ENCODE measurements at places on chromosomes 11 and 22.

GRCh38 chr11:15327786-15328231 lies 213.1 kb downstream of the INSC start:
- peak; percentile 2 for DNase-seq

DNA sequence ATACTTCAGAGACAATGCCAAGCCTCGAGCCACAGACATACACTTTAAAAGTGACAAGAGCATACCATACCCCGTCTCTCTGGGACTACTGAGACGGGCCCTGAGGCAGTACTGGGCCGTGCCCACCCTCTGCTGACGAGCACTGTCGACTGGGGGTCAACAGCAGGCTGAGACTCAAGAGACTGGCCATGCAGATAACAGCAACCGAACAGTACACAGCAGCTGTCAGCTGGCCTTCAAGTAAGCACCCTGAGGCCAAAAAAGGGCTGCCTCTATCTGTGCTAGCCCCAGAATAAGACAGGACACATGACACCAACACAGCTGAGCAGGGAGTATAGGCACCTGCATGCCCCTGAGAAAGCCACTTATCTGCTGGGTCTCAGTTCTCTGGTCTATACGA lies 18.9 kb upstream of the TMEM121B start:
- DNase-seq, result no peak

- no peak for DNase-seq
Measured at GRCh38 chr11:94030059-94030458, 8.9 kb downstream of the HEPHL1 start.

GRCh38 chr11:131099746-131100145 lies 183.5 kb upstream of the SNX19 start:
- no peak for DNase-seq

DNA sequence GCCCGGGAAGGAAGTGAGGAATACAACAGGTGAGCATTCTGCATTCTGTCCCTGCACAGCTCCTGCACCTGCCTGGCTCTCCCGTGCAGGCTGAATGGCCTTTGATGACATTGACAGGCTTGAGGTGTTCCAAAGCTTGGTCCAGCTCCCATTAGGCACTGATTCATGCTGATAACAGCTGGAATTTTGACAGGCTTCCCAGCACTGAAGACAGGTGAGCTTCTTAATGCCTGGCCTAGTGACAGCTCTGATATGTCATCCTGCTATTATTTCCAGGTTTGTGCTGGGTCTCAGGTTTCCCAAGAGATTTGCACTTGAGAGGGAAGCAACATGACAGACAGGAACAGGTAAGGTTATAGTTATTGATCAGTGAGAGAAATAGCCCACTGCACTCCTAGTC lies 58.0 kb upstream of the MTNR1B start:
- no peak for DNase-seq

- DNase-seq, result peak; percentile 42
Measured at GRCh38 chr11:74453373-74453975, 13.9 kb downstream of the KCNE3 start.

DNA sequence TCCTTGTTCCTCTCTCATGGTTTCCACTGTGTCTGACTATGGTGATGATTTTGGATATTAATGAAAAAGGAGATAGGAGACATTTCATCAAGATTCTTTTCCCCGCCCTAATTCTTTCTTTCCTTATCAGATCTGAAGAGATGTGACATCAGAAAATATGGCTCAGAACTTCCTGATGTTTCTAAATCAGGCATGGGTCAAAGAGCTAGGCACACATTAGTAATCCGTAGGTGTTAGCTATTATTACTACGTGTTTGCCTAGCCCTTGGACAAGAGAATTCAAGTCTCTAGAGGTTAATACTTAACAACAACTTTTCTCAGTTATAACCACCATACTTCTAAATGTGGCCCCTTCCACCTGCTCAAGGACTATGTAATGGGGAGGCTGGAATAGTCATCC lies 5.8 kb downstream of the JOSD1 start:
- no peak for DNase-seq

DNA sequence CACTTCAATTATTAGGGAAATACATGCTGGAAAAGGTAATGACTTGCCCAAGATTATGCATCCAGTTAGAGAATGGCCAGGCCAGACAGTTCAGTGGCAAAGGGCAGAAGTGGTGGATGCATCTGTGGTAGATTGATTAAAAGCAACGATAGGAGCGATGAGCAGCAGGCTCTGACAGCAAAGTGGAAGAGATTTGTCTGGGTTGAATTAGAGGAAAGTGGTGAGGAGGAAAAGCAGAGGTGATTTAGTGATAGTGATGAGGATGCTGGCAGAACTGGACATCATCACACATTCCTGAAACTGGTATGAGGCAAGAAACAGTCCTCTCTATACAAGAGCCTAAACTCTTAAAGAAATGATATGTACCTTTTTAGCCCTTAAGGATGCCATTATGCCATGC lies 12.5 kb downstream of the HSD17B12 start:
- DNase-seq, result no peak

DNA sequence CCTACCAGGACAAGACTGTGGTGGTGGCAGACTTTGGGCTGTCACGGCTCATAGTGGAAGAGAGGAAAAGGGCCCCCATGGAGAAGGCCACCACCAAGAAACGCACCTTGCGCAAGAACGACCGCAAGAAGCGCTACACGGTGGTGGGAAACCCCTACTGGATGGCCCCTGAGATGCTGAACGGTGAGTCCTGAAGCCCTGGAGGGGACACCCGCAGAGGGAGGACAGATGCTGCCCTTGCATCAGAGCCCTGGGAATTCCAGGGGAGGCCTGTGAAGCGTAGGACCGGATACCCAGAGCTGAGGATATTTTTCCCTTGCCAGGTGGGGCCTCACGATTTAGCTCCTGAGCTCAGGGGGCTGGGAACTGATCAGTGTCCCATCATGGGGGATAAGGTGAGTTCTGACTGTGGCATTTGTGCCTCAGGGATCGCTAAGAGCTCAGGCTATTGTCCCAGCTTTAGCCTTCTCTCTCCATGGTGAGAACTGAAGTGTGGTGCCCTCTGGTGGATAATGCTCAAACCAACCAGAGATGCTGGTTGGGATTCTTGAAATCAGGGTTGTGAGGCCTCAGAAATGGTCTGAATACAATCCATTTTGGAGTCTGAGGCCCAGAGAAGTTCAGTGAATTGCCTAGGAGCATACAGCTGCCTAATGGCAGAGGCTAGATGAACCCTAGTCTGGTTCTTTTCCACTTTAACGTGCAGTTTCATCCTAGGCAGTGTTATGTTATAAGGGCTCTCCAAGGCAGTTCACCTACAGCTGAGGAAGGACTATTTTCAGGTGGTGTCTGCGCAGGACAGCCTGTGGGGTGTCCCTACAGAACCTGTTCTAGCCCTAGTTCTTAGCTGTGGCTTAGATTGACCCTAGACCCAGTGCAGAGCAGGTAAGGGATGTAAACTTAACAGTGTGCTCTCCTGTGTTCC lies 19.5 kb downstream of the PIK3IP1 start:
- no peak for DNase-seq

- no peak for DNase-seq
Measured at GRCh38 chr11:15795378-15795777, 561.0 kb downstream of the SOX6 start.

DNA sequence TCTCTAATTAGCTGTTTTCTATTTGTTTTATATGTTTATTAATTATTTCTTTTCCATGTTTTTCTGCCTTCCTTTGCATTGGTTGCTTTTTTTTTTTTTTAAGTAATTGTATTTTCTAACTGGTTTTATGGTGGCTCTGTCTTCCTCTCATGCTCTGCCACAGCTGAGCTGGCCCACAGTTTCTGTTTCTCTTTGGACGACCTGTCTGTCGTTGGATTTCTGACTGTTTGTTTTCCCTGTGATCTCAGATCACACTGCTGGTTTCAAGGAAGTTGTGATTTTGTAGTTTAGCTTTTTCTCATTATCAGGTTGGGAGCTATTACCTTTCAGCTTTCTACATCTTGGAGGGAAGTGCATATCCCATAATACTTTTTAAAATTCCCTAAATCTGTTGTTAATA lies 15.9 kb upstream of the OR6M1 start:
- DNase-seq, result no peak

DNA sequence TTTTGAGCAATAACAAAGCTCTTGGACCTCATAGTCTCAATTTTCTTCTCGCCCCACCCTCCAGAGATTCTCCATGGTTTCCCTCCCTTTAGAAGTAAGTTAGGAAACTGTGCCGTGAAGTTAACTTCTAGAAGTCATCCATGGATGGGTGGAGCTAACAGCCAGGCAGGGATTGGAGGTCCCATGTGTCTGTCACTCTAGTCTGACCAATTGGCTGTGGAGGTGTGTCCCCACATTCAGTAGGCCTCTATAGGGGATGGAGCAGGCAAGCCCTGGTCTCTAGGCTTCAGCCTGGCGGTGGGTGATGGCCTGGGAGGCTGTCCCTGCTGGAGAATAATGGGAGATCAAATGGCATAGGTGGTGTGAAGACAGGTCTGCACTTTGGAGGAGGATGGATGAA lies 50.7 kb downstream of the TP53I11 start:
- no peak for DNase-seq

- DNase-seq, result no peak
Measured at GRCh38 chr11:45208135-45208534, 61.7 kb downstream of the PRDM11 start.

DNA sequence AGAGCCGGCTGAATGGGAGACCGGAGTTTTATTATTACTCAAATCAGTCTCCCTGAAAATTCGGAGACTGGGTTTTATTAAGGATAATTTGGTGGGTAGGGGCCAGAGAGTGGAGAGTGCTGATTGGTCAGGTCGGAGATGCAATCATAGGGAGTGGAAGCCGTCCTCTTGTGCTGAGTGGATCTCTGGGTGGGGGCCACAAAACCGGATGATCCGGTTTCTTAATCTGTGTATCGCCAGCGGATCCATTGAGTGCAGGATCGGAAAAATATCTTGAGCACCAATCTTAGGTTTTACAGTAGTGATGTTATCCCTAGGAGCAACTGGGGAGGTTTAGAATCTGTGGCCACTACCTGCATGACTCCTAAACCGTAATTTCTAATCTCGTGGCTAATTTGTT lies 886 bp upstream of the NIPSNAP1 start:
- DNase-seq, result no peak

DNA sequence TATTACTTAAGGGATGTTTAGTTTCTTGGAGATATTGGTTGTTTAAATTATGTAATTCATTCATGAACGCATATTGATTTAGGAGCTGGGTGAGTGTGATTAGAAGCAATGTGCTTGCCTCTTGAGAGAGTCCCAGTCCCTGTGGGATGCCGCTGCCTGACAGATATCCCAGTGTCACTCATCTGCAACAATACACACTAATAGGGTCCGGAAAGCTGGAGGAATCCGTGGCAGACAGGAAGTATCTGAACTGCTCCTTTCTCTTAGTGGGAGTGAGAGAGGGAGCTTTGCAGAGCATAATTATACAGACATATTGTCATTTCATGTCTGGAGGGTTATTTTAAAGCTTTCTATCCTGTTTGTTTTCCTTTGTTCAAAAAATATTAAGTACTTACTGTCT lies 17.4 kb downstream of the AMOTL1 start:
- DNase-seq, result no peak

DNA sequence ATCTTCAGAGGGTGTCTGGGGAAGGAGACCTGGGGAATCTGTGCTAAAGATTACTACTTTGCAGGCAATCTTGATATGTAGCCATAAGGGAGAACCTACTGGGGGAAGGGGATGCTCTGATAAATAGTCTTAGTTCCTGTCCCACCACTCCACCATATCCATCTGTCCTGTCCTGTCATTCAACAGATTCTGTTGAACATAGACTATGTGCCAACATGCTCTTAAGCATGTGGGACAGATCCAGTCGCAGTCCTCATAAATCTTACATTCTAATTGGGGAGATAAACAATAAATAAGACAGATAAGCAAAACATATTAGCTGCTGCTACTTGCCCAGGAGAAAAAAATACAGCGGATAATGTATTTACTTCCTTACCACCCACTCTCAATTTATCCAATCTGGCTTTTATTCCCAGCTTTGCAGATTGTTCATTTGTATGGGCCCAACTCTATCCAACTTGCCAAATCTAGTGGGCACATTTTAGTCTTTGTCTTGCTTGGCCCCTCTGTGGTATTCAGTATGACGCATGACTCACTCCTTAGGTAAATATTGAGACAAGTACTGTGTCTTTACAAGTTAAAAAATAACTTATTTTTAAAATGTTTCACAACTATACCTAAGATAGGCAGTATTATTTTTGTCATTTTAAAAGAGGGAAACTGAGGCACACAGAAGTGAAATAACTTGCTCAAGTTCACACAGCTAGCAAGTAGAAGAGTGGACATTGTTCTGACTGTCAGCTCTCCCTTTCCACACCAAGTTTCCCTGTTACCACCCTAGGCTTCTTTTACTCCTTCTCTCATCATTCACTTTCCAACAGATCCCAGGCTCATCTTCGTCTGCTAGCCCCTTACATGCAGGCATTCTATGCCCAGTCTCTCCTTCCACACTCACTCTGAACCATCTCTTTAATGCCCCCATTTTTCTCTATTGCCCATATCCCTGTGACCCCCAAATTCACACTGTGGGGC lies 133.6 kb upstream of the SESN3 start:
- DNase-seq, result no peak

DNA sequence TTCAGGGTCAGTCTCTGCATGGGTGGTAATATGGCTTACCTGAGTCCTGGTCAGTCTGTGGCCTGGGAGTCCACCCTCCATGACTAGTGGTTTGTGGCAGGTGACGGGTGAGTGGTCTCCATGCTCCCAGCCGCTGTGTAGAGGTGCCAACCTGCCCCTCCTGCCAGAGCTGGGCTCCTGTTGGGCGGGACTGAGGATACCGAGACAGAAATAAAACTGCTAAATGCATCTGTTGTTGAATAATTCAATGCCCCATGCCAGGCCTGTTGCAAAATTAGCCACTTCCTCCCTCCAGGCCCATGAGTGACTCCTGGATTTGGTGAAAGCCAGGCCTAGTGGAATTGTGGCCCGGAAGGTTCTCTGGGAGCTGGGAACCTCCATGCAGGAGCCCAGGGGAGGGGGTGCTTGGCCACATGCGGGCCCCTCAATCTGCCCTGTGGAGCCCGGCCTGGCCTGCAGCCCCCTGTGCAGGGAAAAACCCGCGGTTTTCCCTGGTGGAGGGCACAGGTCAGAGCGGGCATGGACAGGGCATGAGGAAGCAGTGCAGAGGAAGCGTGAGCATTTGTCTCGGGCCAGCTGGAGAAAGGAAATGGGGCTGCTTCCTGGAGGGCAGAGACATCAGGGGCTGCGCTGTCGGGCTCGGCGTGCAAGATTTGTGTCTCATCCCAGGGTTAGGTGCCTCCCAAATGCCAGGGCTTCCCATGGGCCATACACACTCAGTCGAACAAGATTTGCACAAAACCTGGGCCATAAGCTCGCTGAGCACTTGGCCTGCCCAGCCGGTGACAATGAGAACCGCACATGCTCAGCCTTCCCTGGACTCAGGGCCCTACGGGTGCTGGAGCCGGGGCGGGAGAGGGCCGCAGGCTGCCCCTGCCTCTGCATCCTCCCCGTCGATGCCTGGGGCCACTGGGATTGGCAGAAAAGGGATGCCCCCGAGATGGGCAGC lies 66.9 kb downstream of the KCNQ1 start:
- DNase-seq, result no peak

DNA sequence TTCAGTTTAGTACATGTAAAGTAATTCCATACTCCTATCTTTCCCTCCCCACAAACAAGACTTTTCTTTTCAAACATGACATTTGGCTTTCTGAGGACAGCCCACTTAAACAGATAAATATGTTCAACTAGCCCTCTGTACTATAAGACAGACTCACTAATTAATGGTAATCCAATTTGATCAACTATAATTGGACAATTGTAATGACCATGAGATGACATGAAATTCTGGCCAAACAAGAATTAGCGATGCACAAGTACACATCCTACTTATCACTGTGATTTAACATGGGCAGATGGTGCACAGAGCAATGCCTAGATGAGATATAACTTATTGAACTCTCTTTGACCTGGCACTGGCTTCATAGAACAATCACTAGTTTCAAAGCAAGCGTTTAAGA lies 1033.7 kb upstream of the CCDC90B start:
- DNase-seq, result no peak
